ENCODE measurements at places on chromosomes 5 and 9. TPM values are rescaled to one million over a fixed set of nuclear protein-coding genes. Genes with fewer than 3 reads are reported as not detected.

ELAVL2 gene
- polyA plus RNA-seq, result not detected

IFNA13 gene
- not detected for polyA plus RNA-seq

SPATA31E1 gene
- polyA plus RNA-seq, result not detected

LCN6 gene
- polyA plus RNA-seq, result not detected

ARSI gene
- 1.0 TPM for polyA plus RNA-seq

LCN2 gene
- not detected for polyA plus RNA-seq

NSG2 gene
- polyA plus RNA-seq, result not detected

GLDC gene
- polyA plus RNA-seq, result 0.48 TPM

TXNDC15 gene
- polyA plus RNA-seq, result 102 TPM

DNA sequence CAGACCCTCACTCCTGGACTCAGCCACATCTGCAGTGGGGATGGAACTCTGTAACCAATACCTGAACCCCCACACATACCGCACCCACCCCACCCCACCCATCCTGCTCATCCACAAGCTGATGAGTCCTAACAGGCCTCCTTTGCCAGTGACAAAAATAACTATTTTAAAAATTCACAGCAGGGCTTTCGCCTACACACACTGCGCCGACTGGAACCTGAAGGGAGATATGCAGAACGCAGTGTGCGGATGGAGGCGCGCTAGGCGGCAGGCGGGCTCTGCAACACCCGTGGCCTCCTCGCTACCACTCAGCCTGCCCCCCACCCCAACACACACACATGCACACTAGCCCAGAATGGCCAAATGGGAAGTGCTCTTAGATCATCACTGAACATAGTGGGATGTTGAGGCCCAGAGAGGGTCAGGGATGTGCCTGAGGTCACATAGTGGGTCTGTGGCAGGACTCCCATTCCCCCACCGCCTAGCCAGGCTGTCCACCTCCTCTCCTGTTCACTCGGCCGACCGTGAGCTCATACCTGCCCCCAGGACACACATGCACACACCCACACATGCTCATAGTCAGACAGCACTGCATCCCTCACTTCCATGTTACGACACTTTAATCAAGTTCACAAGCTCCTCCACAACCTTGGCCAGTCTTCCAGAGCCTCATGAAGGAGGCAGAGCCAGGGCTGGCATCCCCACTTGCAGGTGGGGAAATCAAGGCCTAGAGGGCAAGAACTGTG is 6.3 kb upstream of the CAMK2A start:
- no peak overlapping the region for H3K4me3 ChIP-seq
- no peaks in the 10 kb centered on the region for H3K27me3 ChIP-seq
- no peaks in the 10 kb centered on the region for H3K36me3 ChIP-seq
- peaks cover 25% of the 10 kb centered on the region for H3K4me1 ChIP-seq
- DNase-seq, result peak; percentile 38

DNA sequence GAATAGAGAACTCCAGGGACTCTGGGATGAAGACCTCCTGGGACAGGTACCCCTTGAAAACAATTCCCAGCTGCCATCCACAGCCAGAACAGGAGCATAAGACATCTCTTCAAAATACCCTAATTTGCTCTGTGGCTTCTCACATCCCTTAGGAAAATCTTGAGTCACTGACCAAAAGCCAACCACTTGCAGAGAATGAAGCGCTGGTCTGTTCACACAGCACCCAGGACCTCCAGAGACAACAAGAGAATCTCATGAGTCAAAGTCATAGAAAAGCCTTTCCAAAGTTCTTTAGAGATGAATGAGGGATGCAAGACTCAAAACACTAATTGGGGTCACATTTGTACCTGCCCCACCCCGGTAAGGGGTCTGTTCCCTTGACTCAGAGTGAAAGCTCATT is 210.6 kb downstream of the SEMA5A start:
- H3K4me1 ChIP-seq, result peaks cover 30% of the 10 kb centered on the region
- no peak overlapping the region for H3K4me3 ChIP-seq
- peak; percentile 28 for DNase-seq
- H3K27me3 ChIP-seq, result no peaks in the 10 kb centered on the region
- no peak overlapping the region for H3K27ac ChIP-seq

DNA sequence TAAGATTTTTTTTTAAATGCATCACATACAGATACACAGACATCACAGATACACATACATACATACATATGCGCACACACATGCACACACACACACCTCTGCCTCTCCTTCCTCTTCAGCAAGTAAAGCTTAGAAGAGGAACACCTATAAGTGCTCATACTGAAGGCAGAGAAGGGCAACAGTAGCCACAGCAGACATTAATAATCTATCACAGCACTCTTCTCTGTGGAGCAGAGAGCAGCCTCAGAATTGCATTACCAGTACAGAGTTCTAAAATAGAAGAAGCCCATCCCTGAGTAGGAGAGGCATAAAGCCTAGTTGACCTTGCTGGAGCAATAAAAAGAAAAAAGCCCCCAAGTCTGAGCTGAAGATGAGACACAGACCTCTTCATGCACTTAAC is 110.6 kb downstream of the MLLT3 start:
- no peak for DNase-seq
- H3K4me3 ChIP-seq, result peak overlapping the region; percentile 27

DNA sequence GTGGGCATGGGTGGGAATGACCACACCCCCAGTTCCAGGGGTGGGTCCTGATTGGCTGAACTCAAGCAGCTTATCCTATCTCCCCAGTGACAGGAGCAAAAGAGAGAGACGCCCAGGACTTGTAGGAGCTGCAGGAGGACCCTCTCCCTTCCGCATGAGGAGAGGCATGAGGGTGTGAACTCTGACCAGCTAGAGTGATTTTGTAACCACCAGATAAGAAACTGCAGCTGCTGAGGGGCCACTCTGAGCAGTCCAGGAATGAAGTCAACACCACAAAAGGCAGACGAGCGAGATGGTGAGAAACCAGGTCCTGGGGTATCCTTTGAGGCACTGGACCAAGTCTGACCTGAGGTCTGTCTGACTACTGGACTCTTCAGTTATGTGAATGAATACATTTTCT is 521.9 kb downstream of the BNC2 start:
- no peak for DNase-seq
- H3K4me1 ChIP-seq, result peaks cover 15% of the 10 kb centered on the region
- no peak overlapping the region for H3K27ac ChIP-seq
- no peak overlapping the region for H3K4me3 ChIP-seq

- H3K36me3 ChIP-seq, result no peaks in the 10 kb centered on the region
- peaks cover 31% of the 10 kb centered on the region for H3K4me1 ChIP-seq
- H3K27ac ChIP-seq, result peak overlapping the region; percentile 69
Measured at GRCh38 chr9:36401164-36401740, 1.2 kb upstream of the RNF38 start.

- no peak overlapping the region for H3K4me3 ChIP-seq
- H3K4me1 ChIP-seq, result no peaks in the 10 kb centered on the region
- no peaks in the 10 kb centered on the region for H3K36me3 ChIP-seq
Measured at GRCh38 chr9:11735391-11735790, 957.8 kb upstream of the TYRP1 start.

DNA sequence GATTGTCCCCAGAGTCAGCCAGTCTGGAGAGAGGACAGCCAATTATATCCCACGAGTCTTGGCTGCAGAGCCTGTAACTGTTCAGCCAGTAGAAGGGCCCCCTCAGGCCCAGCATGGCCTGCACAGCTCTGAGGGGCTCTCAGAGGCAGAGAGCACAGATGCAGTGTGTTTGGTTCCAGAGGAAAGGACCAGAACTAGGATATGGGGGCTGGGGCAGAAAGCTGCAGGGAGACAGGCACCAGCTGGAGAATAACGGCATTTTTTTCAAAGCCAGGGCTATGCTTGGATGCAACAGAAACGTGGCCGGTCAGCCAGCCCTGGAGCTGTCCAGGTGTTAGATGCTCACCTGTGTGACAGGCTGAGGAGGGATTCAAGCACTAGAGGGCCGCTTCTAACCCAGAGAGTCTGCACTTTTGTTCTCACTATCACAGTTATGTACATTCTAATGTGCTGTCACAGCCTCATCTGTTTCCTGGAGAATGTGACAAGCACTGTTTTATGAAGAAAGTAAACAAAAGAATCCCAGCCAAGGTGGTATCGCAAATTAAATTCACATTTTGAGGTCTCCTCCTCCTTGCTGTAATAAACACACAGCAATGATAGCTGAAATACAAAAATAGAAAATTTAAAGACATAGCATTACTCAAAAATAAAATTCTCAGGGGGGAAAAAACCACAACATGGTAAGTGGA is 96.5 kb downstream of the GABBR2 start:
- H3K4me3 ChIP-seq, result no peak overlapping the region
- no peaks in the 10 kb centered on the region for H3K36me3 ChIP-seq

DNA sequence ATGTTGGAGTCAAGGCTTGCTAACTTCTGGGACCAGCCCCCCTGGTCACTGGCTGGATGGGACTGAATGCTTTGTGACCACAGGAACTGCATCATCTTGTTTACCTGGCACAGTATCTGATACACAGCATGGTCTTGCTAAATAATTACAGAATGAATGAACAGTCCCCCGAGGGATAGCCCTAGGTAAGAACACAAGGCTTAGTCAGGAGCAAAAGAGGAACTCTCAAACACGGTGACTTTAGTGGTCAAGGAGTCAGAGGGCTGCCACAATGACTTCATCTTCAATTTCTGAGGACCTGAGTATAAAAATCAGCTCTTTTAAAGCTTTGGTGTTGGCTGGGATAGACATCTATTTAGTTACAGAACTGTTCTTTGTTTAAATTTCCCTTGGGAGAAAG is 15.1 kb upstream of the CXCL14 start:
- H3K36me3 ChIP-seq, result no peaks in the 10 kb centered on the region
- DNase-seq, result no peak
- peaks cover 3% of the 10 kb centered on the region for H3K27me3 ChIP-seq
- H3K4me3 ChIP-seq, result no peak overlapping the region

DNA sequence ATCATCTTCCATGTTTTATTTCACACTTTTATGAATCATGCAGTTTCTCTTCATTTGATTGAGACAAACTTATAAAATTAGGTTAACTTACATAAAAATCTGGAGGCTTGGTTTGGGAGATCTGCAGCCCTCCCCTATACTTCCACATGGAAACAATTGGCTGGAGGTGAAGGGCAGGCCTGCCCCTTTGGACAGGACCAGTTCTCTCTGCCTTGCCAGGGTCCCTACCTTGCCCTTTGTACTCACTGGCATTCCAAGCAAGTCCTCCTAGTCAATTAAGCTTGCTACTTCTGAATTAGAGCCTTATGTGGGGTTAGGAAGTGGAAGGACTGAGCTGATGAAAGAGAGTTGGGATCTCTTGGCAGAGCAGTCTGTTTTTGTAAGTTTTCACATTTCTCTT is 257.3 kb downstream of the GAS1 start:
- H3K4me3 ChIP-seq, result no peak overlapping the region
- no peaks in the 10 kb centered on the region for H3K36me3 ChIP-seq
- no peaks in the 10 kb centered on the region for H3K4me1 ChIP-seq
- no peak overlapping the region for H3K27ac ChIP-seq
- DNase-seq, result no peak
- H3K27me3 ChIP-seq, result no peaks in the 10 kb centered on the region

DNA sequence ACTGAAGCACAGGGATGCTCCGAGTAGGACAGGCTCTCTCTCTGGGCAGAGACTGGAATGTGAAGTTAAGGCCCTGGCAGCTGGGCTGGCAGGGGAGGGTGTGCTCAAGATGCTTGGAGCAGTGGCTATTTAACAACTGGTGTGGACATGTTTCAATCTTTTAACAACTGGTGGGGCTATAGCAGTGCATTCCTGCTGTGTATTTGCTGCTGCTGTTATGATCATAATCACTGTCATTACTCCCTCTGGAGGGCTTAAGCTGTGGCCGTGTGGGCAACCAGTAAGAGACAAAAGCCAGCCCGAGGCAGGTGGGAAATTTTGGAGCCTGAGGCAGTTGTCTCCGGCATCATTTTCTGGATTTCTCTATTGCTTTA is 33.3 kb upstream of the PTGS1 start:
- H3K4me1 ChIP-seq, result no peaks in the 10 kb centered on the region
- H3K27ac ChIP-seq, result no peak overlapping the region
- no peaks in the 10 kb centered on the region for H3K27me3 ChIP-seq
- no peak for DNase-seq
- H3K4me3 ChIP-seq, result no peak overlapping the region
- H3K36me3 ChIP-seq, result no peaks in the 10 kb centered on the region

DNA sequence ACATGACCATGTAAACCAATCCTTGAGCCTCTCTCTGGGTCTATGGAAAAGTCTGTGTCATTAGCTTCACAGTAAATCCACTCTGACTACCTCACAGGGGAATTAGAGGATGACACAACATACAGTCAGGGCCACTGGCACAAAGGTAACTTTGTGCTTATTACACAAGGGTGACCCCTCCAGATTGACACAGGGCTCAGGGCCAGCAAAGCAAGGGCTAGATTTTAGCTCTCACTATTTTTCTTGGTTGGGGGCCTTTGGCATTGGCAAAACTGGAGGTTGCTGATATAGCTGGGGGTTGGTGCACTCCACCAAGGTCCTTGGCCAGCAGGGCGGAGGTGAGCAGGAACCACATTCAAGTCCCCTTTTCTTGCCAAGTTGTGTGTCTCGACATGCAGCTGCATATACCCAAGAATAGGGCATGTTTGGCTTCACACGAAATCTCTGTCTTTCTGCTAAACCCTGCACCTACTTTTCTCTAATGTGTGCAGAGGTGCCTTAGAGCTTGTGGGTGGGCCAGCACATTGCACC is 15.2 kb upstream of the OSMR start:
- H3K36me3 ChIP-seq, result peaks cover 9% of the 10 kb centered on the region
- H3K27ac ChIP-seq, result no peak overlapping the region
- H3K4me1 ChIP-seq, result peaks cover 22% of the 10 kb centered on the region
- no peaks in the 10 kb centered on the region for H3K27me3 ChIP-seq

DNA sequence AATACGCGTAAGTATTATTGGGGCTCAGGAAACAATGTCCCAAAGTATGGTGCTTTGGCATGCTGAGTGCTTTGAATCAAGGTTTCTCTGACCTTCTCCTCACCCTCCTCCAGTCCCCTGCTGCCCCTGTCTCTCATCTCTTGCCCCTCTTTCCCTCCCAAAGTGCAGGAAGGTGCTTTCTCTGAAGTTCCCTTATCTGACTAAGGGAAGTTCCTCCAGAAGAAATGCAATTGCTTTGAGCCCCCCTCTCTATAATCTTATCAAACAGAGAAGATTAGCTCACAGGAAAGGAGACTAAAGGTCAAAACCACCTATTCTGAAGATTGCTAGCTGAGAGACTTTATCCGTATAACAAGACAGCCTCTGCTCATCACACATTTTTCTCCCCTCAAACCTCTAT is 288.1 kb downstream of the ARL15 start:
- DNase-seq, result no peak
- H3K4me3 ChIP-seq, result no peak overlapping the region
- no peaks in the 10 kb centered on the region for H3K27me3 ChIP-seq

GRCh38 chr9:135394699-135395645 is 84.6 kb upstream of the PPP1R26 start:
- no peak overlapping the region for H3K27ac ChIP-seq
- DNase-seq, result no peak
- no peaks in the 10 kb centered on the region for H3K36me3 ChIP-seq
- H3K4me1 ChIP-seq, result no peaks in the 10 kb centered on the region
- peaks cover 6% of the 10 kb centered on the region for H3K27me3 ChIP-seq
- no peak overlapping the region for H3K4me3 ChIP-seq

- H3K4me3 ChIP-seq, result no peak overlapping the region
- DNase-seq, result no peak
- H3K4me1 ChIP-seq, result no peaks in the 10 kb centered on the region
- H3K27ac ChIP-seq, result no peak overlapping the region
- H3K27me3 ChIP-seq, result no peaks in the 10 kb centered on the region
- no peaks in the 10 kb centered on the region for H3K36me3 ChIP-seq
Measured at GRCh38 chr9:28747351-28747985, 1174.2 kb upstream of the C9orf72 start.

Measured in GM23248 (cell line).